ENCODE measurements at places on chromosomes 7 and 10. TPM values are rescaled to one million over a fixed set of nuclear protein-coding genes. Genes with fewer than 3 reads are reported as not detected.

PLAC9 gene
- total RNA-seq, result 3.1 TPM

SLC16A9 gene
- total RNA-seq, result 7.8 TPM

ZNF138 gene
- 11.3 TPM for total RNA-seq

TRIM50 gene
- total RNA-seq, result not detected

NEUROD6 gene
- total RNA-seq, result not detected

KLF14 gene
- 0.13 TPM for total RNA-seq

LDB3 gene
- total RNA-seq, result 0.09 TPM

NPFFR1 gene
- total RNA-seq, result not detected

NUTM2B gene
- total RNA-seq, result not detected

- no peak for DNase-seq
These were observed 86.7 kb downstream of the KLF6 start for GRCh38 chr10:3698312-3698711.

GRCh38 chr10:4025339-4025738, 240.3 kb upstream of the KLF6 start:
- no peak for DNase-seq

- no peak for DNase-seq
These were observed 46.8 kb upstream of the SLF2 start for GRCh38 chr10:100866010-100866409.

DNA sequence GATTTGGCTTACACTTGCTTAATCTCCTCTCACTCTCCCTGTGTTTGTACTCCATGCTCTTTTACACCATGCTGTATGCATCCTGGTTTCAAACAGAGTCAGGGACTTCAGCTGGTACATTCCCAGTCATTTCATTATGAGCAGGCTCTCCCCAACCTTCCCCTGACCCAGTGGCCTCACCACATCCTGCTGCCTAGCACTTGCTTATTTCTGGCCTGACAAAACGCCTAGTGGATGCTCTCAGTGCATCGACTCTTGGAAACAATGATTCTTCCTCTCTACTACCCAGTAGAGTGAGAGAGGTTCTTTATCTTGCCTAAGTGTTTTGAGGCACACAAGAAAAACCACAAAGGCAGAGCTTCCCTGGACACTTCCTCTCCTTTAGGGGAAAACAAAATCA, 63.4 kb downstream of the CAV1 start:
- no peak for DNase-seq

- no peak for DNase-seq
These were observed 648.8 kb upstream of the COBL start for GRCh38 chr7:51965454-51965853.

DNA sequence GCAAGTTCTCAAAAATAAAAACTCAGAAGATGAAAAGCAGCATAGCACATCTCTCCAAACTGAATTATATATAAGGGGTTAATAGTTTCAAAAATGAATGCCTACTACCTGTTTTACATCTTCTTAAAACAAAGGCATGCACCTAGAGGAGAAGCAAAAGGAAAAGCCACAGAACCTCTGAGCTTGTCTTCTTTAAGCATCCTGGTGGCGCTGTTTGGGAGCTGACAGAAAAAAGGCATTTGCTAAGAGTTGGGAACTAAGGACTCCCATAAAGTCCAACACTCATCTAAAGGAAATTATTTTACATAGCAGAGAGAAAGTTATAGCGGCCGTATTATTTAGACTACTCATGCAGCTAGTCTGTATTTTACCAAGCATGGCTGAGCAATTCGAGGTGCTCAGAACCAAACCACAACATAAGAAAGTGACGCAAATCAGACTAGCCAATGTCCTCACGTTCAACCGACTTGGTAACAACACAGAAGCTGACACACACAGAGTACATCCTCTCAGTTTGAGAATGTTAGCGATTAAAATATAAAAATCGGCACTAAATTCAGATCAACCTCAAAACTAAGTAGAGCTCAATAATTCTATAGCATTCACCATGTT, 38.8 kb downstream of the PTN start:
- DNase-seq, result no peak

GRCh38 chr7:47937711-47938573, 10.3 kb downstream of the PKD1L1 start:
- no peak for DNase-seq

- DNase-seq, result no peak
These were observed 61.8 kb upstream of the AHR start for GRCh38 chr7:17236603-17237002.

- DNase-seq, result no peak
These were observed 30.3 kb downstream of the ZAN start for GRCh38 chr7:100763556-100764140.

GRCh38 chr10:14508725-14509124, 178.0 kb upstream of the FRMD4A start:
- no peak for DNase-seq

- DNase-seq, result no peak
These were observed 132.0 kb downstream of the CFAP58 start for GRCh38 chr10:104485632-104486031.

DNA sequence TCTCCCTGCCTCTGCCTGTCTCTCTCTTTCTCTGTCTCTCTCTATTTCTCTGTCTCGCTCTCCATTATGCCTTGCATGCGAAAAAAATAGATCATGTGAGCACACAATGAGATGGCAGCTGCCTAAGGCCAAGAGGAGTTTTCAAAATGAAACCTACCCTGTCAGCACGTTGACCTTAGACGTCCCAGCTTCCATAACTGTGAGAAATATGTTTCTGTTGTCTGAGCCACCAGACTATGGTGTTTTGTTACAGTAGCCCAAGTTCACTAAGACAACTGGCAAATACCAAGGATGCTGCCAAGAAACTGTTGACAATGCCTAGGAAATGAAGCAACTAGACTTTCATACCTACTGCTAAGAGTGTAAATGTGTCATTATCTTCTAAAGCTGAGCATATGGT, 70.6 kb upstream of the PLXDC2 start:
- DNase-seq, result no peak

DNA sequence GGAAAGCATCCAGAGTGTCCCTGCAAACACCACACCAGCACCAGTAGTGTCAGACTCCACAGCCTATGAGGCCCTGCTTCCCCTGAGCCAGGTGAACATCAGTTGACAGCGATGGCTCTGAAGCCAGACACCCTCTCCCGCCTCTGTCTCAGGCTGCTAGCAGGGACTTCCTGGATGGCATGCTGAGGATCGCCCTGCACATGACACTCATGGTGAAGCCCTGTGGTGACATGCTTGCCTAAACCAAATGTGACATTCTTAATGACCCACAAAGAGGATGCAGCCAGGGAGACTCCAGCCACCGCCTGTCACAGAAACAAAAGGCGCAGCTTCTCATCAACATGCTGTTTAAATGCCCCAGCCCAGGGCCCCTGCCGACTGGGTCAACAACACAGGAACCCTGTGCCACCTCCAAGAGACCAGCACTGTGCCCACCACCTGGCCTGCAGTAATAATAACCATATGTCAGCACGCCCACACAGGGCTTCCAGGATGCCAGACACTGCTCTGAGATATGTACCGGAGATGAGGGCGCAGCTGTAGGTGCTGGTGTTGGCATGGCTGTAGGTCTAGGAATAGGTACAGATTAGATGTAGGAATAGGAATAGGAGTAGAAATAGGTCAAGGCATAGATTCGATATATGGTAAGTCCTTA, 81.3 kb downstream of the GRID1 start:
- no peak for DNase-seq

GRCh38 chr10:130198651-130199050, 62.5 kb downstream of the GLRX3 start:
- DNase-seq, result no peak

DNA sequence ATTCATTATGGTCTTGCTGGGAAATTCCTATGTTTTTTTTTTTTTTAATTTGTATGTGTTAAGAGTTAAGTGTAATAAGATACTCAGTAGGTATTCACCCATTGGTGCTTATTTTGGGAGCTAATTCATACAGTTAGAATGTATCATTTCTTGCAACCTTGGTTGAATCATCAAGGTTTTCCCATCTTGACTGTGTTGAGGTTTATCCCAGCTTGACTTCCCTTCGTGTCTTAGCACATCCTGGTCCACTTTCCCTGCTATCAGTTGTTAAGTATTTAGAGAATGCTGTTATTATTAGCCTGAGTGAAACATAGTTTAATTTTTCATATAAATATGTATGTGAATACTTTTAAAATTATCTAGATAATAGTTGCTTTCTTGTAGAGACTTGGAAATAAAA, 20.8 kb downstream of the RALA start:
- DNase-seq, result no peak

GRCh38 chr10:132482090-132482800, 55.3 kb upstream of the INPP5A start:
- no peak for DNase-seq

DNA sequence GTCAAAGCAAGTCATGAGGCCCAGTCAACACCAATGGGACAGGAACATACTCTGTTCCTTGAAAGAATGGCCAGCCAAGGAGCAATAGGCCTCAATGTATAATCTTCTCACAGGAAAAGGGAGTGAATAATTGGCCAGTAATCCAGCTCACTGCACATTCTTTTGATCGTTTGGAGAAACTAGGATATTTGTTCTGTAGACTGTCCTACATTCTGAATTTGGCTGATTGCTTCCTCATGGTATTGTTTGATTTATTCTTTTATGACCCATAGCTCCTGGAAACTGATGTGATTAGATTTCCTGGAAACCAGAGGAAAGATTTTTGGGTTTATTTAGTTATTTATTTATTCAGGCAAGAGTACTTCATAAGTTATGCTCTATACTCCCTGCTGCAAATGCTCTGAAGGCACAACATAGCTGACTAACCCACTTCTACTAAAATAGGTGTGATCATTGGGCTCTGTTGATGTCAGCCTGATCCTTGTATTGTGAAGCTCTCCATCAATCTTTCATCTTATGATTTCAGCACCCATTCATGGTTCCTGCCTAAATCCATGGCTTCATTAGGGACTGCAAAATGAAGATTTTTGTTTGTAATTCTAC, 745.2 kb downstream of the SUGCT start:
- no peak for DNase-seq

All from esophagus squamous epithelium (tissue), 5 donors.